ENCODE measurements at places on chromosomes 13 and 19. TPM values are rescaled to one million over a fixed set of nuclear protein-coding genes. Genes with fewer than 3 reads are reported as not detected.
A peak's percentile ranks its signal among the peaks of the same experiment; 100 is the strongest.

GRCh38 chr19:48325265-48325910 is at the start of gene EMP3:
Gene EMP3, plus strand, starts transcription at chr19:48325552. Its CDS starts 1,293 bp downstream, at chr19:48326845.
- DNase-seq: peak; percentile 94

GRCh38 chr19:6697291-6697690 is 23.2 kb downstream of the C3 start:
- DNase-seq: no peak

GRCh38 chr19:52936954-52937325 is 13.7 kb upstream of the ZNF888 start:
- DNase-seq: no peak

SHFL gene
- 15.2 TPM for total RNA-seq

GRCh38 chr13:40456979-40457553 is 209.4 kb downstream of the FOXO1 start:
- DNase-seq: no peak

DNA sequence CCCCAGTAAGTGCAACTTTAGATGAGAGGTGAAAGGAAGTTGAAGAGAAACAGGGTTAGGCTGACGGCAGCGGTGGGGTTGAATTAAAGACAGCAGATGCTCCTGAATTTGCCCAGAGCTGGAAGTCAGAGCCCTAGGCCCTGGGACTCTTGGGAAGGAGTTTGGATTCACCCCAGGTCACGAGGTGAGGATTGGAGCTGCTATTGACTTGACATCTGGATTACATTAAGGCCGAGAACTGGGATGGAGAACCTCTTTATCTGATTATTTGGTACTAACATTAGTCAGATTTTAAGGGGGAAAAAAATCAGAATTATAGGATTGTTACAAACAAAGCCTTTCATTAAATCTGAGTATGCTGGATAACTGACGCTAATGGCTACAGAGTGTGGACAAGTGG is 367.2 kb downstream of the ZNF536 start:
- DNase-seq: no peak

DNA sequence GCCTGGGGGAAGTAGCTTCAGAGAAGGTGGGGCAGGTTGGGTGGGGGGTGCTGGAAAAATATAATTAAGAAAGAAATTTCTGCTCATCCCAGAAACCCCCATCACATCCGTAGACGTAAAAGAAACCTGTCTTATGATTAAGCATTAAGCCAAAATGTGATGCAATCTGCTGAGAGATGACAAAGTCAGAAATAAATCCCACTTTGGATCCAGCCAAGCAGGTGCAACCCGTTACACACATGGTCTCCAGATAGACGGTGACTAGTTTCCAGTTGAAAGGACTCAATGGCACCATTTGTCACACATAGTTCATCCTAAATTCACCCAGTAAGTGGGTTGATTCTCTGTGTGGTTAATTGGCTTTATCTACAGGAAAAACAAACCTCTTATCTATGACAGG is 34.1 kb downstream of the PSG5 start:
- DNase-seq: no peak

- DNase-seq: no peak
These were observed 940.4 kb upstream of the SLC10A2 start for GRCh38 chr13:104006625-104007075.

DNA sequence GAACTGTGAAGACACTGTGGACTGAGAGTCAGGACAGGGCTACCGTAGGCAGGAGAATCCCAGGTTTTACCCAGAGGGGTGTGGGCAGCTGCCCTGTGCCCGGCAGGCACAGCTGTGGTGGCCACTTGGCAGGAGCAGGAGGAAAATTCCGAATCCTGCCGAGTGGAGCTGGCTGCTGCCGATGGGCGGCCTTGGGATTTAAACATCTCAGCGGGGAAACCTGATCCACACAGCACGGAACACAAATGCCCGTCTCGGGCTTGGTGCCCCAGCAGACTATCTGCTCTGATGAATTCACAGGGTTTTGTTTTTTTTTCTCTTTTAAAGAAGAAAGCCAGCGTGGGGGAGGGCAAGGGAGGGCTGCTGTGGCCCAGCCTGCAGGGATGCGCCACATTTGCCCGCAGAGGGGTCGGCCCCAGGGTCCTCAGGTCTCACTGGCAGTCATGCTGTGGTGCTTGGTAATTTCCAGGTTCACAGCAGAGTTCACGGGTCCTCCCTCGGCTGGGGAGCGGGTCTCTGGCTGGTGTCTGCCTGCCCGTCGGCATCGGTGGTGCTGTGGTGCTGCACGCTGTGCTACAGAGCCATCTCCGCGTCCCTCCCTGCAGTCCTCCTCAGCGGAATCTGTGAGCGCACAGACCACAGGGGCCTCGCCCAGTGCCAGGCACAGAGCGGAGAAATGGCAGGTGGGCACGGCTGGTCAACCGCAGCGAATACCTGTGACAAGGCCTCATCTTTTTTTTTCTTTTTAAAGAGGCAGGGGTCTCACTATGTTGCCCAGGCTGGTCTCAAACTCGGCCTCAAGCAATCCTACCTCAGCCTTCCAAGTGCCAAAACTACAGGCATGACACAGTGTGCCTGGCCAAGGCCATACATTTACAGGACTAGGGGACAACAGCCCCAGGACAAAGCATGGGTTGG is 28.1 kb downstream of the MPND start:
- DNase-seq: no peak

ACP5 gene
- total RNA-seq: not detected

SULT2B1 gene
- 0.24 TPM for total RNA-seq

DNA sequence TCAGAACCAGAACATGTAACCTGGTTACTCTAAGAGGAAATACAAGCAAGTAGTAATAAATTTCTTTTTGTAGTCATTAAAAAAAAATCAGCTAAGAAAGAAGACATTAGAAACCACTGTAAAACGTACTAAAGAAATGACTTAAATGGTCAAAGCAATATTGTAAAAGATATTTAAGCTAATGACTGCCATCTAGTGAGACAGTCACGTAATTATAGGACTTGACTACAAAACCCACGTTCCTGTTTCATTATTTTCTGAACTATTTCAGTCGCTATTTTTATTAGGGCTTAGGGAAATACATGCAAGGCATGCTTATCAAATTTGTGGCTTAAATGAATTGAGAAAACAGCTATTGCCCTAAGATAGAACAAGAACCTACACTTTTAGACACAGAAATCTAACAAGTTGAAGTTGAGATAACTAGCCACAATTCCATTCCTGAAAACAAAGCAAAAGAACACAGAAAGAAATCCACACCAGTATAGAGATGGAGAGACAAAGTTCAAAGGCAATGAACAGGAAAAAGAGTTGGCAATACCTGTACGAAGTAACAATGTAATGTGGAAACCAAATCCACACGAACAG is 17.9 kb downstream of the ALG5 start:
- DNase-seq: peak; percentile 81

CYP4F2 gene
- not detected for total RNA-seq

DNA sequence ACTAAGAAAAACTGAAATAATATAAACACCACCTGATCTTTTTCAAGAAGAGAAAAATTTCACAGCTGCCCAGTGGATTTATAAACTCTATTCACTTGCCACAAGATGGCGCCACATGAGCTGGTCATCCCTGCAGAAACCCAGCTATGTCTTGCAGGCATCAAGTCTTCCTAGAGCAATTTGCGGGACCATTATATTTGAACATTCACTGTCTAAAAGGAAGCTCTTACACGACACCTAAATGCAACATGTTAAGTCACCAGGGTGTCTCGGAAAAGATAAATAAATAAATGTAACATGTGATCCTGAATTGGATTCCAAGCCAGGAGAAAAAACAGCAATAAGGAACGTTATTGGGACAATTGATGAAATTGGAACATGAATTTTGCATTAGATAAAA is 20.3 kb upstream of the AKT2 start:
- DNase-seq: peak; percentile 93

MKNK2 gene
- total RNA-seq: 107 TPM

DNA sequence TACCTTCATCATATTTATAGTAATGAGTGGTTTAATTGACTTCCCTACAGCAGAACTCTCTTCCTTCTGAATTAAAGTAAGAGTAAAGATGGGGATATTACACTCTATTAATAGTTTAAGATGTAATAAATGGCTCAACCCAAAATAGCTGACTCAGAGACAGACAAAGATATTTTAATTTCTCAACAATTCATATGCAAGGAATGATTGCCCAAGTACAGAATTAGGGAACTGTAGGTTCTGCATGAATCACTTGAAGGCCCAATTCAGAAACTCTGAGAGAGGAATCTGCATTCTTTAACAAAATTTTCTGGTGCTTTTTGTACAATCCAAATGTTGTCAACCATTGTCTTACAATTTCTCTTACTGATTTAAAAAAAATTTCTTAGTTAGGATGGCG is 42.9 kb upstream of the PCDH9 start:
- DNase-seq: no peak

DNA sequence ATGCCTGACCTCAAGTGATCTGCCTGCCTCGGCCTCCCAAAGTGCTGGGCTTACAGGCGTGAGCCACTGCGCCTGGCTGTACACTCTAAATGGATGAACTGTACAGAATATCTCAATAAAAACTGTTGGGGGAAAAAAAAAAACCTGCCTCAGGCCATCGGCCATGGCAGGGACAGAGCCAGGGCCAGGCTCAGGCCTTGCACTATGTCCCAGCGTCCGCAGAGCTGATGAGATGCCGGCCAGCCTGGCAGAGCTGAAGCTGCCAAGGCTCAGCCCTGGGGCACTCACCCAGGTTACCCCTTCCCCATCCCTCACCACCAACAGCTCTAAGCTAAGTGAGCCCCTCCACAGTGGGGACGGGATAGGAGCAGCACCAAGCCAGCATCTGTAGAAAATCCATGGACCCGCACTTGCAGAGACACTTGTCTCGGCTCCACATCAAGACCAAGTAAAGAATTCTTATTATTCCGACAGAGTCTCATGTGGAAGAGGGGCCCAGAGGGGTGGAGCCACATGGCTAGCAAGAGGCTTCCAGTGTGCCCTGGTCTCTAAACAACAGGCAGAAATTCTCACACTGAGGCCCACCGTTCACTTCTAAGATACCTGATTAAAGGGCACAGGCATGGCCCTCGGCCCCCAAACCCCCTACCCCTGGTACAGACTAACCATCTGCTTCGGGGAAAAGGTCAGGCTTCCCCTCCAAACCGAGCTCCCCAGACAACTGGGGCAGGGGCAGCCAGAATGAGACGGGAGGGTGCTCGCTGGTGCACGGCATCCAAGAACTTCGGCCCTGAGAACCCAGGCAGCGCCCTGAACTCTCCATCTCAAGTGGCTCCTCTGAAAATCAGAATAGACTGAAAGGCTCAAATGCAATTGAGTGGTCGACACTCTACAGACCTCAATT is 5.8 kb downstream of the PPP6R1 start:
- no peak for DNase-seq

- DNase-seq: no peak
These were observed 1564.2 kb upstream of the MIR17HG start for GRCh38 chr13:89783221-89783755.

DNA sequence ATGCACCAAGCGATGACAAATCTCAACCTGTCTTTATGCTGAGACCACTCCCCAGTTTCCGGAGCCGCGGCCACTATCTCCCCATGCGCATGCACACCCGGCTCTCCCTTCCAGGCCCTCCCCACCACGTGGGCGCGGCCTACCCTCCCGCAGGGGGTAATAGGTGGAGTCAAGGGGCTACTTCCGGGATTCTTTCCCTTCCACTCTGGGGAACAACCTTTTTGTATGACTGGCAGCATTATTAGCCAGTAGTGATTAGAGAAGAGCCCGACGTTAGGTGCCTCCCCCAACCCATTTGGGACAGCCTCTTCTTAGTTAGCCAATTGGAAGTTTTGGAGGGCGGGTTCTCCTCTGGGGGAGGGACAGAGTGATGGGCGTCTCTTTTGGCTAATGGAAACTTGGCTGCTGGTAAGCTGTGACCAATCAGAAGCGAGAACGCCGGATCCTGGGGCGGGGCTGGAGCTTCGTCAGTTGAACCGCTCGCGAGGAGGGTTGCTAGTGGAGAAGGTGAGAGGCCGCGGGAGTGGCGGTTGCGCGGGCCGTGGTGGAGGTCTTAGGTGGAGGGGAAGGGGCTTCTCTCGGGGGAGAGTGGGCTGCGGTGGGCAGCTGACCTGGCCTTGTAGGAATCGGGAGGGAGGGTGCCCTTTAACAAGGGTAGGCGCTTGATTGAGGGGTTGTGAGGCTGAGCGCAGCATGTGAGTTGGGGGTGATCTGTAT is at the start of gene CCDC61:
TSS of gene CCDC61 (plus strand) at position 470 of the 717 bp plus-strand sequence. CDS start 7,552 bp downstream, outside the sequence.
- DNase-seq: peak; percentile 100

DNA sequence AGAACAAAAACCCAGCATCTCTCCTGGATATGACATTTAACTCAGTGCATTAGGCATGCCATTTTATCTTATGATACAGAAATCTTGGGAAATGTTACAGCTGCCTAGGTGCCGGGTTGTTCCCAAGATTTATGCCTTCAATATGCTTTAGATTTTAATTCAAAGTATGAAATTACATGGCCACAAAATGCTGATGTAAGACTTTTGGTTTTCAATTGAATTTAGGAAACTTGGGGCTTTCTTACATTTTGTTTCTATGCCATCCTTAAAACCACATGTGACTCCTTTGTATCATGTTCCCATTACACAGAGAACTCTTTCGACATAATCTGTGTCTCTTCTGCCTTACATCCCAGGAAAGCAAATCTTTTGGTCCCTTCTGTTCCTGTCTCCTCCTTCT is 83.9 kb downstream of the CCNA1 start:
- no peak for DNase-seq

DNA sequence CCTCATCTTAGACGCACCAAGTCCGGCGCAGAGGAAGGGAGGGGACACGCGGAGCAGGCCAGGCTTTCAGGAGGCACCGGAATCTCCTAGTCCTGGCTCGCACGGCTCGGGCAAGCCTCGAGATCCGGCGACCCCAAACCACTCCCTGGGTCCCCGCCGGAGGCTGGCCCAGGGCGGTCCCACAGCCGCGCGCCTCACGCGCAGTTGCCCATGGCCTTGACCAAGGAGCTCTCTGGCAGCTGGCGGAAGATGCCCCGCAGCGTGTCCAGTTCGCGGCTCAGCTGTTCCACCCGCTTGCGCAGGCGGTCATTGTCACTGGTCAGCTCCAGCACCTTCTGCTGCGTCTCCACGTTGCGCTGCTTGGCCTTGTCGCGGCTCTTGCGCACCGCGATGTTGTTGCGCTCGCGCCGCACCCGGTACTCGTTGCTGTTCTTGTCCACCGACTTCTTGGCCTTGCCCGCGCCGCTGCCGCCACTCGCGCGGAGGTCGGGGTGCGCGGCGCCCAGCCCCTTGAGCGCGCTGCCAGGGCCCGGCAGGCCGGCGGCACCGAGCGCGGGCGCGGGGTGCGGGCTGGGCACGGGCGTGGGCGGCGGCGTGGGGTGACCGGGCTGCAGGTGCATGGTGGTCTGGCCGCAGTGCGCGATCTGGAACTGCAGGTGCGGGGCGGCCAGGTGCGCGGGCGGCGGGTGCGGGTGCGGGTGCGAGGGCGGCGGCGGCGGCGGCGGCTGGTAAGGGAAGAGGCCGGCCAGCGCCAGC is 1.0 kb downstream of the CEBPA start:
- no peak for DNase-seq

All from A673 (cell line).